Caki2 (cell line): ENCODE measurements at places on chromosomes 3 and 15. TPM values are rescaled to one million over a fixed set of nuclear protein-coding genes. Genes with fewer than 3 reads are reported as not detected.

DNA sequence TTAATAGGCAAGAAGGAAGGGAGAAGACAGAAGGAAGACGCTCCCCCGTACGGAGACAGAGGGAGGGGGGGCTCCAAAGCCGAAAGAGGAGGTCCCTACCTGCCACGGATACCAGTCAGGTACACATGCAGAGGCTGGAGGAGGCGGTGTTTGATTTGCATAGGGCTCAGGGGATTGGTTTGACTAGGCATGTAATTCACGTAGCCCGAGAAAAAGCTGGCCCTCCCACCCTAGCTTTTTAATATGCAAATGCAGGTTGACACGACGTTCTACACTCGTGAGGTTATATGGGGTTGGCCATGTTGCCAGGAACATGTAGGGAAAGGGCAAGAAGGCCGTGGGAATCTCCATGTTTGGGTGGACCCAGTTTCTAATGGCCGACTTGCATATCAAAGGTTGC lies 29.8 kb downstream of the ZNF592 start:
- no peak for DNase-seq

GRCh38 chr15:73700041-73700842 lies 16.1 kb downstream of the CD276 start:
- peak; percentile 54 for DNase-seq

GRCh38 chr15:94079459-94079858 lies 151.9 kb upstream of the MCTP2 start:
- DNase-seq: no peak

DNA sequence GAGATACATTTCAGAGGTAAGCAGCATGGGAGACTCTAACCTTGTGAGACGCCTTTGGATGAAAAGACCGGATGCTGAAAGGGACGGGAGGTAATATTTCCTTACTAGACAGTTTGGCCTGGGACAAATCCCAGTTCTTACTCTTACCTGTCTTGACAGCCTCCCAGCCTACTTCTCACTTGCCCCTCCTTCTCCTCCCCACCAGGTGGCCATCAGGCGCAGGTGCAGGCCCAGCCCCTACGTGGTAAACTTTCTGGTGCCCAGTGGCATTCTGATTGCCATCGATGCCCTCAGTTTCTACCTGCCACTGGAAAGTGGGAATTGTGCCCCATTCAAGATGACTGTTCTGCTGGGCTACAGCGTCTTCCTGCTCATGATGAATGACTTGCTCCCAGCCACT lies 6.3 kb downstream of the HTR3D start:
- no peak for DNase-seq

- DNase-seq: no peak
These were observed 36.9 kb downstream of the PCOLCE2 start for GRCh38 chr3:142852009-142852408.

- peak; percentile 67 for DNase-seq
These were observed 170.7 kb downstream of the WDR72 start for GRCh38 chr15:53588773-53589172.

GRCh38 chr3:37114251-37115145 lies 59.9 kb downstream of the LRRFIP2 start:
- no peak for DNase-seq

DNA sequence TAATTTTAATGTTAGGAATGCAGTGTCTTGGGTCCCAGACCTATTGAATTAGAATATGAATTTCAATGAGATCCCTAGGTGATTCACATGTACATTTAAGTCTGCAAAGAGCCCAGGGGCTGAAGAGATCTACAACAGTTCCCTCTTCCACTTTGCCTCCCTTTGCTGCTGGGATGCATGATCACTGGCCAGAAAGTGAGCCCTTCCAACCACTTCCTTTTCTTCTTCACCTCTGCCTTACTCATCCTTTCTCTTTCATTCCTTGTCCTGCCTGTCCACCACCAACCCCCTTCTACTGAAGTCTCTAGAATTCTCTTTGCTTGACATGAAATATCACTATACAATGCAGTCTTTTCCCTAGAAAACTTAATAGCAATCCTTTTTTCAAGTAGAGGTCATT lies 222.4 kb upstream of the LRIG1 start:
- no peak for DNase-seq

- no peak for DNase-seq
These were observed 59.1 kb downstream of the KLF13 start for GRCh38 chr15:31385736-31386135.

DNA sequence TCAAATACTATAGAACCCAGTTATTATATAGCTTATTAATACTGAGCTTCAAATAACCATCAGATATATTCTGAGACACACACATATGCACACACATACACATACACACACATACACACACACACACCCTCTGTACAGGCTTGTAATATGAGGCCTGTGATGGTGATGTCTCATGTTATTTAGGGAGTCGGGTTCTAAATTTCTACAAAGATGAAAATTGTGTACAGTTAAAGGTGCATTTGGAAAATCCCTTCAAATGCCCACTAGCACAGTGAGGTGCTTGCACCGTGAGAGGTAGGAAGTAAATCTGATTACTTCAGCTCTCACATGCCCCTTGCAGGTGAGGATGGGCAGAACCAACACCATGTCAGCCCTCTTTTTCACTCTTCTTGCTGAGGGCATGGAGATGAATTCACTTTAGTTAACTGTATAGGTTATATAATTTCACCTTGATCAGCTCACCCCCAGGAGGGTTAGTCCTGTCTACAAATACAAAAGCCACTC lies 294.5 kb upstream of the PROK2 start:
- DNase-seq: no peak

GRCh38 chr3:99648516-99648915 lies 10.1 kb downstream of the COL8A1 start:
- no peak for DNase-seq

DNA sequence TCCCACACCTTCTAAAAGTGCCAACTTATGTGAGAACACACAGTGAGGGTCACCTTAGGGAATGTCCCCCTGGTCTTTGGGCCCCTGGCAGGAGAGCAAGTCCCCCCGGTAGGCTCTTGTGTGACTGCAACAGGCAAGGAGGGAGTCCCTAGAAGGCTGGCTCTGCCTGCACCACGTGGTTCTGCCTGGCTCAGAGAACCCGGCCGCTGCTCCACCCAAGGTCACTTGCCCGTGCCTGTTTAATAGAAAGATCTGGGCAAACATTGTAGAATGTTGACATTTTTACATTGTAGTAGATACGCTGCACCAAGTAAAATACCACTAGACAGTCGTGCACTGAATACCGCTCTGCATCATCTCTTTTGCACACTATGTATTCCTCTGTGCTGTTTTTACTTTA lies 21.9 kb downstream of the GABRA5 start:
- no peak for DNase-seq

DNA sequence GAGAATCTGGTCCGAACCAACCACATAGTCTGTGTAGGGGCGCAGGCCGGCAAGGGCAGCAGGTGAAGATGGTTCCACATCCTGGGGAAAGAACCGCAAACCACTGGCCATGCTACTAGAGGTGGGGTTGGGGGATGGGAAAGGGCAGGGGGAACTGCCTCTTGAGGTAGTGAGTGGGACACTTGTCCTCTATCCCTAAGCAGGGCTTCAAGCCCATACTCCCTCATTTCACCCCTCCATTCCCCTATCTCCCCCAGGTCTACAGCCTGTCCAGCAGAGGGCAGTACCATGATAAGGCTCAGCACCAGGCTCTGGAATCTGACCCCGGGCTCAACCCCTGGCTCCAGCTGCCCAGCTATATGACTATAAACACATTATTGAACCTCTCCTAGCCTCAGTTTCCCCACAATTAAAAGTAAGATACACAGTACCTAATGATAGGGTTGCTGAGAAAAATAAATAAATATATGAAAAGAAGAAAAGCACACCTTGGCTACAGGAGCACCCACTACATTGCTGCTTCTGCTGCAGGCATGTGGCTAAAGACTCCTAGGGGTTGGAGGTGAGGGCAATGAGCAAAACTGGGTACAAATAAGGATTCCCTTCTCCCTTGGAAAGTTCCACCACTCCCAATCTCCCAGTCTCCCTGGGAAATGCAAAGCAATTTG lies 6.3 kb downstream of the GORASP1 start:
- no peak for DNase-seq

GRCh38 chr15:96858694-96859093 lies 528.2 kb downstream of the NR2F2 start:
- no peak for DNase-seq

GRCh38 chr3:185914911-185915629 lies 22.7 kb downstream of the TRA2B start:
- no peak for DNase-seq

DNA sequence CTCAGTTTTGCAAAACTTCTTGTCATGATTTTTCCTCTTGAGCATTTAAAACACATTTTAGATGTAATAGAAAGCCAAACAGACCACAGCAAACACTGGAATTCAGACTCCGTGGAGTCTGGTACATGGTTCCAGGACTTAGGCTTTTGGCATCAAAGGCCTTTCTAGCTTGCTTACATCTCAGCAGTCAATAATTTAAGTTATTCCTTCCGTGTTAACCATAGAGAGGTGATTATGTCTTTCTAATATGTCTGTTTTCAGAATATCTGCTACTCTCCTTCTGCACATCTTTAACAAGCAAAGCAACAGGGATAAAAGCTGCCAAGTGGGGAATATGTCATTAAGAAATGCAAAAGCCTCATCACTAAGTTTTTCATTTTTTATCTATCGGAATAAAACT lies 171.7 kb upstream of the CRBN start:
- DNase-seq: no peak

DNA sequence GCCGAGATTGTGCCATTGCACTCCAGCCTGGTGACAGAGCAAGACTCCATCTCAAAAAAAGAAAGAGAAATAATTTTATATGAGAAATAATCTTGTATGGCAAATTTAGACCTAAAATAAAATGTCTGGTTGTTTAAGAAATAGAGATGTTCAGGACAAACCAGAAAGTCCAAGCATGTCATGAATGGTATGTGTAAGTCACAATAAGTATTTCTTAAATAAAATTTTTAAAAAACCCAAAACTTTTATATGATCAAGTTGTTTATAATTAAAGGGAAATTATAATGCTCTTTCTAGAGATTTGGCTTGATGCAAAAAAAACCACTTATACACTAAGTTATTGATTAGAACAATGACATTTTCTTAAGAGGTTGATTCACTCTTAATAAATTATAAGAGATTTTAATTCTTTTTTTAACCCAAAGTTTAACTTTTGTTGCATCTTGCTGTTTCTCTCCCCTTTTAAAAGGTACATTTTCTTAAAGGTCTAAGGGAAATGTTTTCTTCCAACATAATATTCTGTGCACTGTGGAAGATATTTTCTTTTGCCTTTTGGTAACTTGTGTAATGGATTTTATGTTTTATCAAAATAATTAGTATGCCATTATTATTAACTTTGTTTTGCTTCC lies 105.7 kb downstream of the RTP4 start:
- DNase-seq: no peak

DNA sequence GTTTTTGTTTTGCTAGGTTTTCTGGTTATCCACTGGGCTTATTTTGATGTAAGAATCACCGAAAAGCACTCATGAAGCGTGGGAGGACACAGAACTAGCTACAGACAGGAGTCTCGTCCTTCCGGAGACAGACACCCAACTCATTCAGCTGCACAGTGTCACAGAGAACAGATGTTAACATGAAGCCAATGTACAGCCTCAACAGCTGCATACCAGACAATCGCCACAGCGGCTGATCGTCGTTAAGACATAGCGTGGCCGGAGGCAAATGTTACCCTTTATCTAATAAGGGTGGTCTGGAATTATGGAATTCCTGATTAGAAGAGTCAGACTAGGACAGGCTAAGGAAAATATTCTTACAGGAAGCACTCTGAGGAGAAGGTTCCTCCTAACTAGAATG lies 1.1 kb upstream of the PYGO1 start:
- no peak for DNase-seq

DNA sequence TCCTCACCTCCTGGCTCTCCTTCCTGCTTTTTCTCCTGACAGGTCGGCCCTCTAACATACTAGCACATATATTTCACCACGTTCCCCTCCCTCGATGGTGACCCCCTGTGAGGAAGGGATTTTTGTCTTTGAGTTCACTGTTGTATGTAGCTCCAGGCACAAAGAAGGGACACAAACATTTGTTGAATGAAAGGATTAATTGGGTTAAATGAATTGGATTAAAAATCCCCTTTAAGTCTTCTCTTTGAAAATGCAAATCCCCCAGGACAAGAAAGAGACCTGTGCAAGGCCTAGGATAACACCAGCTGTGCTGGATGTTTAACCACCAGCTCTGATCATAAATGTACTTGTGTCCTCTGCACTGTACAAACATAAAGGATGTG lies 3.3 kb downstream of the CALML4 start:
- no peak for DNase-seq

DNA sequence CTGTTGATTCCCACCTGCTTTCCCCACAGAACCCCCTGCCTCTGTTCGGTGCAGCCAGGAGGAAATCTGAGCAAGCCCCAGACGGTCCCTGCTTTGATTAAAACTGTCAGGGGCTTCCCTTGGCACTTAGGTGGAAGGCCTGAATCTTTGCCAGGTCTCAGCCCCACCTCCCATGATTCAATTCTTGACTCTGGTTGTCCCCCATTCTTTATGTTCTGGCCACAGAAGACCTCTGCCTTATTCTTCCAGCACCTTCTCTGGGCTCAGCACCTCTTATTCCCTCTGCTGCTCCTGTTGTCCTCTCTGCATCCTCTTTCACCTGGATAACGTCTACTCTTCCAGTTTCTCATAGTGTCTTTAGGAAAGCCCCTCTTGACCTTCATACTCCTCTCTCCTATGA lies 349.4 kb downstream of the PTPRG start:
- DNase-seq: no peak

Gene SLC27A2
- total RNA-seq: 0.06 and 0.57 TPM in 2 replicates

Gene RFC4
- total RNA-seq: 74.0 and 165 TPM in 2 replicates

Gene ROPN1
- total RNA-seq: not detected in 2 replicates

Gene SERINC4
- total RNA-seq: not detected in 2 replicates

Gene PLSCR5
- total RNA-seq: not detected in 2 replicates

Gene ANXA2
- 3,725 and 3,998 TPM in 2 replicates for total RNA-seq

Gene ACTRT3
- total RNA-seq: 0.34 and 0.81 TPM in 2 replicates

Gene LRTM1
- not detected in 2 replicates for total RNA-seq

Gene EIF5A2
- 24.6 and 34.8 TPM in 2 replicates for total RNA-seq

Gene C3orf80
- total RNA-seq: 0.61 and 3.8 TPM in 2 replicates

Gene GOLGA6L4
- total RNA-seq: not detected in 2 replicates

Gene NPHP3
- 11.6 and 27.3 TPM in 2 replicates for total RNA-seq

Gene CFAP91
- 0.17 and 4.5 TPM in 2 replicates for total RNA-seq

Gene GOLGA8K
- 0.54 TPM in 1 of 2 replicates, not detected in the other for total RNA-seq

Gene RARB
- 25.6 and 29.9 TPM in 2 replicates for total RNA-seq

Gene RASSF1
- total RNA-seq: 37.1 and 38.8 TPM in 2 replicates

Gene RTP4
- total RNA-seq: not detected in 2 replicates

Gene ILDR1
- not detected in 2 replicates for total RNA-seq

Gene PTPRG
- 7.4 and 9.4 TPM in 2 replicates for total RNA-seq
